Left renal cortex interstitium (tissue), 4 donors: ENCODE measurements at places on chromosomes 7 and 10. TPM values are rescaled to one million over a fixed set of nuclear protein-coding genes. Genes with fewer than 3 reads are reported as not detected.

INA gene
- 1.4 TPM for polyA plus RNA-seq

CCL26 gene
- polyA plus RNA-seq = not detected

SFRP5 gene
- 0.10 TPM for polyA plus RNA-seq

GPC2 gene
- 9.7 TPM for polyA plus RNA-seq

GPR22 gene
- 0.09 TPM for polyA plus RNA-seq

ADAM8 gene
- polyA plus RNA-seq = 4.1 TPM

LSM8 gene
- 65.4 TPM for polyA plus RNA-seq

ADARB2 gene
- polyA plus RNA-seq = 1.3 TPM

ZNF789 gene
- polyA plus RNA-seq = 68.8 TPM

MAP3K8 gene
- polyA plus RNA-seq = 6.1 TPM

ASCC1 gene
- 45.3 TPM for polyA plus RNA-seq

VGF gene
- polyA plus RNA-seq = 0.38 TPM

CLDN12 gene
- polyA plus RNA-seq = 42.7 TPM

NXPH1 gene
- polyA plus RNA-seq = 0.14 TPM

DNA sequence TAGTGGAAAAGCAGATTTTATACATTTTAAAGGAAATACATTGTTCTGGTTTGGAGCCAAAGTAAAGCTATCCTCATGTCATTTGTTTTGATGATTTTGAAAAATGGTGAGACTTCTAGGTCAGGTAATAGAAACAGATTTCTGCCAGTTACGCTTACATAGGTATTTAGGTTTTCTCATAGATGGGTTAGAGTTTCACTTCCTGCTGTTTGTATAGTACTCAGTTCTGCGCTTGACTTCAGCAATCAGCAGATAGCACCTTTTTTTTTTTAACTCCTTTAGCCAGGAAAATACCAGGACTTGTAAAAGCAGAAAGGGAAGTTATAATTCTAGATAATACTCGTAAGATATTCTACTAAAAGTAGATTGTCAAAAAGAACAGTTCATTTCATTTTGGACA lies 209.8 kb upstream of the POM121L12 start:
- DNase-seq = no peak

GRCh38 chr10:117621196-117621595 lies 78.7 kb downstream of the EMX2 start:
- DNase-seq = no peak

GRCh38 chr10:79638318-79638717 lies 27.6 kb downstream of the SFTPA1 start:
- no peak for DNase-seq

GRCh38 chr7:114956702-114957101 lies 34.8 kb downstream of the MDFIC start:
- no peak for DNase-seq

DNA sequence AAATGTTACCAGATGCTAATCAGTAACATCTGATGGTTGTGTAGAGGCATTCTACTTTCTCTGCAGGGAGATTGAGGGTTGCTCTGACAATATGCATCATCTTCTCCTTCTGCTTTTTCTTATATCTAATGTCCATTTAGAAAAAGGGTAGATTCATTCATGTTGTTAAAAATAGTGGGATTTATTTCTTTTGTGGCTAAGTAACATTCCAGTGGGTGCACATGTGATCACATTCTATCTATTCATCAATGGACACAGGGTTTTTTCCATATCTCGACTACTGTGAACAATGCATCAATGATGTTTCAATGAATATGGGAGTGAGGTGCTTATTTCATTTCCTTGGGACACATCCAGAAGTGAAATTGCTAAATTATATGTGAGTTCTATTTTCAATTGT lies 103.9 kb downstream of the CRPPA start:
- DNase-seq = no peak

- DNase-seq = no peak
These were observed 190.5 kb upstream of the NRP1 start for GRCh38 chr10:33524966-33525365.

DNA sequence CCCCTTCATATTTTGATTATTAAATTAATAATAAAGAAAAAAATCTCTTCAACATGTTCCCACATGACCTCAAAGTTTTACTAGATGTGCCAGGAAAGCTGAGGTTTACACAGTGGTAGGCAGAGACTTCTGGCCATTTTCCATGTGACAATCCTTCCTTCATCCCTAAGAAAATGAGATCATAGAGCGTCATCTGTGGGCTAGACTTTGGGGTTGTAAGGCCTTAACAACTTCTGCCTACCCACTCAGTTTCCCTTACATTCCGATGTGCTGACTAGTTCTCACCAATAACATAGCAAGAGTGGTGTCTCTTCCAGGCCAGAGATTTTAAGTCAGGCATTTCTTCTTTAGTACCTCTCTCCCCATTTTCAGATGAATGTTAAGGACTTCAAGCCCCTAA lies 171.1 kb upstream of the PHF14 start:
- no peak for DNase-seq

GRCh38 chr10:91088300-91089140 lies 131.9 kb upstream of the PCGF5 start:
- no peak for DNase-seq

DNA sequence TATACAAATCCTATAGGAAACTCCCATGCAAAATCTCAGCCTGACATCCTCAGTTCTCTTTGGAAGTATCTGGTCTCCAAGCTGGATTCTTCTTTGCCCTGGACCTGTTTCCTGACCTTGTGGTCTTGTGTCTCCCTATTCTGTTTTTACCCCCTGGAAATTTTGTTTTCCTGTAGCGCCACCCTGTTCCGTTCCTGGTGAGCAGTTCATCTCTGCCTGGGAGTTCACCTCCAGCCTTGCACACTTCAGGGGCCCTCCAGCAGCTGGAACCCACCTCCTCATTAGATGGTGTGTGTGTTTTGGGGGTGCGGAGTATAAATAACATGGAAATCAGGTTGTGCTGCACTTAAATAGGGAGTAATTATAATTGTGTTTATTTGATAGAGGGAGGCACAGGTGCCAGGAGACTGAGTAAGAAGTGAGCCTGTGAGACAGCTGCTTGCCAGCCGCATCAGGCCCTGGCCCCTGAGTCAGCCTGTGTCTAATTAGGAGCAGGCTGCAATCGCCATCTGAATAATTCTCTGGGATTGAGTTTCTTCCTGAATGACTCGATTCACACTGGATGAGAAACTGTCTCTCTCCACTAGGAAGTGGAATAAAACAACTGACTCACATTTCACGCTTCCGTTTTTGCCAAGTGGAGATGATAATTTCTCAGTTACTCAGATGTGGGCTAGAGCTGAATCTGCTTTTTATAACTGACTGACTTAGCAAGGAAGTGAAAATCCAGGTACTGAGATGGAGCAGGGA lies 69.4 kb upstream of the HECTD2 start:
- DNase-seq = no peak

GRCh38 chr10:26524161-26524896 lies 86.2 kb downstream of the APBB1IP start:
- DNase-seq = no peak

GRCh38 chr7:120794106-120794729 lies 63.7 kb downstream of the TSPAN12 start:
- no peak for DNase-seq

DNA sequence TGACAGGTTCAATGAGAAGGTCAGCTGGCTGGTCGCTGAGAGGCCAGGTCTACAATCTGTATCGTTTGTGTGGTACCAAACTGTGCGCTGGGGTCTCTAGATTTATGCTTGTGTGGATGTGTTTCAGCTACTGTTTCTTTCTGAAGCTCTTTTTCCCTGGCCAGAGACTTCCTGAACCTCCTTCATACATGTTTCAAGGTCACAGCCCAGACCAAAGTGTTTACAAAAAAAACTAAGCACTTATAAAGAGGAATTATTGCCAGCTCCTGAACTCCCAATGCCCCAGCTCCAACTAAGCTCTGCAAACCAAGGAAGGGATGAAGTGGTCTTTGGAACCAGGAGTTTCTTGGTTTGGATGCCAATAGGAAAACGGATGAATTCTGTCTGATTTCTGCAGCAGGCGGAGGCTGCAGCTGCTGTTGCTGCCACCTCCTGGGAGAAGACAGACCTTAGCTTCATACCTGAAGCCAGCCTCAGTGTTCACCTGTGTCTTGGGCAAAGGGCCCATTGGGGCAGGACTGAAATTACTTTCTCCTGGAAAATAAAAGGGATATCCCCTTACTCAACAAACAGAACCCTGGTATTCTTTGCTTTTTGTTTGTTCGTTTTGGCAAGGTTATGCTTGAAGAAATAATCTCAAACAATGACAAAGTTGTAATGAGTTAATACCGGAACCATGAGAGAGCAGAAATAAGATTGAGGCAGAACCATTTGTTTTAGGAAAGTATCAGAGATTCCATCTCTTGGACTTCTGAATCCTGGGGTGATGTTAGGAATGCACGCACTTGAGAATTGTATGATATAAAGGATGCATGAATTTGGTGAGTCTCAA lies 24.6 kb upstream of the MKLN1 start:
- no peak for DNase-seq

GRCh38 chr10:74842301-74842954 lies 16.0 kb downstream of the KAT6B start:
- no peak for DNase-seq

DNA sequence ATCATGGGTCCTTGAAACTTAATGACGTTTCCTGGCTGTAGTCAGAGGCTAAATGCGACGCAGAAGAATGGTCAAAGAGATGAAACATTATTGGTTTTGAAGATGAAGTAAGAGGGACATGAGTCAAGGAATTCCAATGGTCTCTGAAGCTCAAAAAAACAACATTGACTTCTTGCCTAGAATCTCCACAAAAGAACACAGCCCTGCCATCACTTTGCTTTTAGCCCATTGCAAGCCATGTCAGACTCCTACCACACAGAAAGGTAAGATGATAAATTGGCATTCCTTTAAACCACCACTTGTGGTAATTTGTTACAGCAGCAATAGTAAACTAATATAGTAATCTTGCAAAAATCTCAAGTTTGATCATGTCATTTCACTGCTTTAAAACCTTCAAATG lies 109.4 kb downstream of the TMEM26 start:
- DNase-seq = no peak

DNA sequence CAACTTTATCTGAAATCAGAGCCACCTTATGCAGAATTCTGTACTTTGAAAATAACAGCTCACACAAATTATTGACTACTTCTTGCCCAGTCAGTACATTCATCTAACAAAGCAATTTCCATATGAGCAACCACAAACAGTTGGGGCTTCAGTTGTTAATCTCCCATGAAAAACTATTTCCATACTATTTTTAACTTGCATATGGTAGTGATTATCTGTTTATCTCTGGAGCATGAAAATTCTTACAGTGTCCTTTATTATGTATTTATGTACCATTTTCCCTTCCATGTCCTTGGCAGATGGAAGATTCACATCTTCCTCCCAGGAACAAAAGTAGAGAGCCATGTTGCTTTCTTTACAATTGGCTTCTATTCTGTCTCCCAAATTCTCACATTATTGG lies 285.7 kb downstream of the CRPPA start:
- no peak for DNase-seq

DNA sequence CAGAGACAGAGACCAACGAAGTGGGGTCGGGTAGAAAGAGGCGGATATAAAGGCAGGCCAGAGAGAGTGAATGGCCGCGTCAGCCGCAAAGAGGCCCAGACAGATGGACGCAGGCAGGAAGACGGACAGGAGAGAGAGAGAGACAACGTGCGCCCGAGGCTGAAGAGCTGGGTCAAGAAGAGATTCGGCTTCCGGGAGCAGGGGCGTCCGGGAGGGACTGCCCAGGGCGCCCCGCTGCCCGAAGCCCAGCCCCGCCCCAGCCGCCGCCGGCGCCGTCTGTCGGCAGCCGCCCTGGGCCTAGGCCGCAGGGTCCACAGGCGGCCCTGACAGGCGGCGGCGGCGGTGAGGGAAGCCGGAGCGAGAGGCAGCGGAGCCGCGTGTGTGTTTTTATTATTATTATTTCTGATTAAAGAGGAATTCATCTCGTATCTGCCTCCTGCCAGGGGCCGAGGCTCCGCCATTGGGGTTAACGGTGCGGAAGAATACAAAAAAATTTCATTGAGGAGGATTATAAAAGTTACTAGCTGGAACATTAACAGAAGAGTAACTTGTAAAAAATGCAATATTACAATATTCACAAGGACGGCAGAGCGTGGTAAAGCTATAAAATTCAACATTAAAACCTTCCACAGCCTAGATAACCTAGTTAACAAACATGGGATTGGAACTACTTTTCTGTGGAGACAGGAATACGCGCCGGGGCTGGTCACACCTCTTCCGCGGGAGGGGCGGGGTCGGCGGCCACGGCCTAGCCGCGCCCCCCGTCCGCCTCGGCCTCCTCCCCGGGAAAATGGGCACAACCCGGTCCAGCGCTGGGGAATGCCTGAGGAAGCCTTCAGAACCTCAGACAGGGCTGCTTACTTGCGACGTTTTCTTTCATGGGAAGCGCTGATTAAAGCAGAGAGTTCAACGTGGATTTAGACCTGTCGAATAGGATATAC lies 29.7 kb upstream of the PAX2 start:
- DNase-seq = no peak

- no peak for DNase-seq
These were observed 16.4 kb upstream of the TAS2R16 start for GRCh38 chr7:123011766-123012369.

DNA sequence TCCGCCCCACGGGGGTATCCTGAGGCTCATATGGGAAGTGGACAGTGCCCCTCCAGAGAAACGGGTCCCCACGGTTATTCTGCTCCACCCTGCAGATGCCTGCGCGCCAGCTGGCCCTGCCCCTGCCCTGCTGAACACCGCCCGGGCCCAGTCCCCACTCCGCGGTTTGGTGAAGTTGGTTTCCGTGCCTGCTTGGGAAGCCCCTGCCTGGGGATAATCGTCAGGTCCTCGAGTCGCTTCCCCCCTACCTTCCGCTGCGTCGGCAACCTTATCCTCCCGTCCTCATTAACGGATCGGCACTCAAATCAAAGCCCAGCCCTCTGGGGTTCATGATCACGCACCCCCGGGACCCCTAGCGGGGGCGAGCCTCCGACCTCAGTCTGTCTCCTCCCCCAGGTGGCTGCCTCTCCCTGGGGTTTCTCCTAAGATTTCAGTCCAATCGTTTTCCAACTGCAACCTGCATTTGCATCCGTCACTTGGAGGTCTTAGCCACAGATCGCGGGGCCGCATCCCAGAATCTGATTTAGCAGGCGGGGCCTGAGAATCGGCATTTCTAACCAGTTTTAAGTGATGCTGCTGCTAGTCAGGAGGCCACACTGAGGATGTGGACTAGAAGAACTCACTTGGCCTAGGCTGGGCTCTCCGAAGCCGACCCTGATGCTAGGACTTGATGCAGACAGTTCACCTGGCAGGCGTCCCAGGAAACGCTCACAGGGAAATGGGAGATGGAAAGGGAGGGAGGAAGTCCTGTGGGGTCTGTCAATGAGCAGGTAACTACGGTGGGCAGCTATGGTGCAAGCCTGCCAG lies 27.6 kb downstream of the WDR86 start:
- no peak for DNase-seq

GRCh38 chr7:21011153-21011552 lies 224.5 kb upstream of the SP8 start:
- DNase-seq = no peak

- no peak for DNase-seq
These were observed 655.0 kb downstream of the SDK1 start for GRCh38 chr7:3955751-3956696.

GRCh38 chr10:3948843-3949242 lies 163.8 kb upstream of the KLF6 start:
- DNase-seq = no peak
